Neural crest cell (in vitro differentiated cells): ENCODE measurements at places on chromosomes 2 and 18. TPM values are rescaled to one million over a fixed set of nuclear protein-coding genes. Genes with fewer than 3 reads are reported as not detected.

ACMSD gene
- not detected in 2 replicates for total RNA-seq

MARCO gene
- total RNA-seq = 0.54 TPM in 1 of 2 replicates, not detected in the other

COBLL1 gene
- total RNA-seq = 4.0 and 4.4 TPM in 2 replicates

ZEB2 gene
- total RNA-seq = 192 and 200 TPM in 2 replicates

VAMP8 gene
- total RNA-seq = 1.1 and 2.1 TPM in 2 replicates

APCDD1 gene
- total RNA-seq = 49.8 and 51.9 TPM in 2 replicates

ADRA2B gene
- 0.79 and 0.82 TPM in 2 replicates for total RNA-seq

PIEZO2 gene
- total RNA-seq = 15.5 and 17.0 TPM in 2 replicates

ACADL gene
- total RNA-seq = 0.35 TPM in 1 of 2 replicates, not detected in the other

GPR45 gene
- 0.30 TPM in 1 of 2 replicates, not detected in the other for total RNA-seq

SERPINB3 gene
- total RNA-seq = not detected in 2 replicates

LCT gene
- total RNA-seq = 0.14 and 0.19 TPM in 2 replicates

KCTD18 gene
- 6.2 and 6.5 TPM in 2 replicates for total RNA-seq

REG3A gene
- total RNA-seq = not detected in 2 replicates

PSD4 gene
- 2.4 and 2.9 TPM in 2 replicates for total RNA-seq

DPYSL5 gene
- total RNA-seq = 201 and 203 TPM in 2 replicates

LIPG gene
- total RNA-seq = 28.4 and 32.4 TPM in 2 replicates

DLX2 gene
- 21.1 and 22.6 TPM in 2 replicates for total RNA-seq

CDK5R2 gene
- 1.7 and 1.9 TPM in 2 replicates for total RNA-seq

CRYGC gene
- total RNA-seq = not detected in 2 replicates

RGPD4 gene
- 0.05 TPM in 1 of 2 replicates, not detected in the other for total RNA-seq

RFTN2 gene
- total RNA-seq = 16.0 and 20.6 TPM in 2 replicates

SIGLEC15 gene
- total RNA-seq = not detected in 2 replicates

FTCDNL1 gene
- 1.5 and 1.6 TPM in 2 replicates for total RNA-seq

OXER1 gene
- 1.7 and 1.8 TPM in 2 replicates for total RNA-seq

PGAP1 gene
- total RNA-seq = 45.1 and 48.2 TPM in 2 replicates

ZNF513 gene
- total RNA-seq = 26.5 and 27.9 TPM in 2 replicates

VWA3B gene
- total RNA-seq = not detected in 2 replicates

SULT6B1 gene
- total RNA-seq = not detected in 2 replicates

UGT1A10 gene
- not detected in 2 replicates for total RNA-seq

INPP5D gene
- 0.28 and 0.30 TPM in 2 replicates for total RNA-seq

SLC40A1 gene
- 2.0 and 2.6 TPM in 2 replicates for total RNA-seq

RBM43 gene
- total RNA-seq = 8.1 and 8.9 TPM in 2 replicates

EXOC6B gene
- 28.0 and 28.2 TPM in 2 replicates for total RNA-seq

TCF7L1 gene
- total RNA-seq = 40.3 and 41.8 TPM in 2 replicates

SERPINB11 gene
- total RNA-seq = not detected in 2 replicates

IL1A gene
- not detected in 2 replicates for total RNA-seq

HRH4 gene
- 0.07 TPM in 1 of 2 replicates, not detected in the other for total RNA-seq

UGT1A3 gene
- not detected in 2 replicates for total RNA-seq

C2orf78 gene
- total RNA-seq = not detected in 2 replicates

ATP6V1B1 gene
- total RNA-seq = 4.3 and 4.6 TPM in 2 replicates
